ENCODE measurements at places on chromosomes 7 and 10. TPM values are rescaled to one million over a fixed set of nuclear protein-coding genes. Genes with fewer than 3 reads are reported as not detected.

AOC1 gene
- not detected for total RNA-seq

AS3MT gene
- total RNA-seq = 1.1 TPM

SLC18A3 gene
- total RNA-seq = not detected

C7orf33 gene
- not detected for total RNA-seq

RALA gene
- 39.7 TPM for total RNA-seq

Measured in bladder microvascular endothelial cell (primary cell).